ENCODE measurements at places on chromosomes 5 and 9.
A peak's percentile ranks its signal among the peaks of the same experiment; 100 is the strongest.

- no peak for DNase-seq
These were observed 3.1 kb downstream of the CRB2 start for GRCh38 chr9:123359106-123359505.

- no peak for DNase-seq
These were observed 440.5 kb upstream of the TLE4 start for GRCh38 chr9:79131246-79131774.

GRCh38 chr5:80482578-80482977 lies 5.3 kb upstream of the FAM151B start:
- no peak for DNase-seq

GRCh38 chr5:157971571-157972216 lies 112.7 kb upstream of the CLINT1 start:
- DNase-seq: no peak

DNA sequence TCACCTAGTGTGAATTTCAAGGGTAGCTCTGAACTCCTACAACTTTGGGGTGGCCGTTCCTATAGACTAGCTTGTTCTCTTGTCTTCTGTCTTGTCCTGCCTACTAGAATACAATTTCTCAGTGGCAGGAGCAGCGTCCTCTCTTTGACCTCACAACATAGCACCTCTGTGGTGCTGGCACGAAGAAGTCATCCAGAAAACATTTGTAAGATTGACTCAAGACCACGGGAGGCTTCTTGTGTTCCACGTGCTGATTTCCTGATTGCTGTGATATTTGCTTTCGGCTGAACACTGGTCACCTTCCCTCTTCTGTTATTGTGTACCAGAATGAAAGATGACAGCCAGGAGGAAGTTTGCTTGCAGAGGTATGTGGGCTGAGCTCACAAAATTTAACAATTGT lies 27.0 kb downstream of the SLC1A1 start:
- DNase-seq: no peak

DNA sequence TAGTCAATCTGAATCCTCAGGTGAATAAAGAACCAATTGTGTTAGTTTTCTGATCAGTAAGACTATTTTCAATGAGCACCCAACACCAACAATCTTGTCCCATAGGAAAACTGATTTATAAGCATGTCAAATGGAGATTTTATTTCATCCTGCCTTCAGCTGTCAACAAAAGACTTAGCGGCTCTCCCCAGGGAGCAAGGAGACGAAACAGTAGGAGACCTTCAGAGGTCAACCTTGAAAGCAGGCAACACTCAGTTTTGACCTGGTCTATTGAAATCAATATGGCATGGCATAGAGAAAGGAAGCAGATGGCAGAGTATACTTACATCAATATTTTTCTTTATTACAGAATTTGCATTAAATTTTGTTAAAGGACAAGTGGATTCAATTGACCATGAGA lies 34.1 kb downstream of the ZNF622 start:
- DNase-seq: no peak

GRCh38 chr9:86687788-86688187 lies 259.5 kb downstream of the GAS1 start:
- no peak for DNase-seq

DNA sequence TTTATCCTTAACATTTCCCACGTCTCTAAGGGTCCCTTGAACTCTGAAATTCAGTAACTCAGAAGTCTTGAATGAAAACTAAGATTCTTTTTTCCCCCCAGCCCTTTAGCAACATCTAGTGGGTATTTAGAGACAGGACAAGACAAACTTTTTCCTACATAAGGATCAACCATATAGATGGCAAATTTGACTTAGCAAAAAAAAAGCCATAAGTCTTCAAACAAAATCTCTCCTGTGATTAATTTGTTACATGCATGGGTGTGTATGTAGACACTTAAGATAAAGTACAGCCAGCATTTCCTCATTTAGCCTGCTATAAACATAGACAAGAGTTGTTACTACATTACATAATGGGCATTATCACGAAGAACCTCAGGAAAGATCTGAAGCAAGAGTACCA lies 29.1 kb upstream of the ANKRD31 start:
- DNase-seq: no peak

DNA sequence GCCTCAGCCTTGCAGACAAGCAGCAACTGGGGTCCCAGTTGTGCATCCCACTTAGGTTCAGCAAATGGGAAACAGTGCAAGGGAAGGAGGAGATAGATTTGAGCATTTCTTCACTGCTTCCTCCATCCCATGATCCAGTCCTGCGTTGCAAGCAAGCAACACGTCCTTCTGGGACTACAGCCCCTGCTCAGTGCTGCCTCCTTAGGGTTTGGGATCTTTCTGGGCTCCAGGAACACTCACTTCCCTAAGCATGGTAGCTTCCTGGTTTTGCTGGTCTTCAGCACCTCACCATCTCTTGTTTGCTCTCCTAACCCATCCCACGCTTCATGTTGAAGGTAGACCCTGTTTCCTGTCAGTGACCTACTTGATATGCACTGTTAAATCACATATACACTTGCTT lies 444.7 kb downstream of the MED10 start:
- DNase-seq: no peak

DNA sequence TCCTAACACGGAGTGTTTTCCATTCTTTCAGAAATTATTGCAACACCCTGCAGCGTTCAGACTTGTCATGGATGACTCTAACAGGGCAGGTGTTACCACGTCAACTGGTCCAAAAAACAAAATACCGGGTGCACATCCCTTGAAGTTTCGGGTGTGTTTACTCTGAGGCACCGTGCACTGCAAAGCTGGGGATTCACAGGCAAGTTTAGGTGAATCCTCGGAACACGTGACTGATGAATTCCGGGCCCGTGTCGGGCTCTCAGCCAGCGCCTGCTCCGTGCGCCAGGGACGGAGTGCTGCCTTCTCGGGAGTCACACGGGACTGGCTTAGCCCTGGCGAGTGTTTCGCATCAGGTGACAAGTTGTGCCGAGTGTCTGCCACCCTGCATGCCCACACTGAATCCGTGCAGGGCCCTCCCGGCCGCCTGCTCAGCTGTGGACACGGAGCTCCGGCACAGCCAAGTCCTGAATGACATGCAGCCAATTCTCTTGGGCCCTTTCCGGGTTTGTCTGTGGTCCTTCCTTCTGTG lies 66.0 kb upstream of the IRX4 start:
- no peak for DNase-seq

DNA sequence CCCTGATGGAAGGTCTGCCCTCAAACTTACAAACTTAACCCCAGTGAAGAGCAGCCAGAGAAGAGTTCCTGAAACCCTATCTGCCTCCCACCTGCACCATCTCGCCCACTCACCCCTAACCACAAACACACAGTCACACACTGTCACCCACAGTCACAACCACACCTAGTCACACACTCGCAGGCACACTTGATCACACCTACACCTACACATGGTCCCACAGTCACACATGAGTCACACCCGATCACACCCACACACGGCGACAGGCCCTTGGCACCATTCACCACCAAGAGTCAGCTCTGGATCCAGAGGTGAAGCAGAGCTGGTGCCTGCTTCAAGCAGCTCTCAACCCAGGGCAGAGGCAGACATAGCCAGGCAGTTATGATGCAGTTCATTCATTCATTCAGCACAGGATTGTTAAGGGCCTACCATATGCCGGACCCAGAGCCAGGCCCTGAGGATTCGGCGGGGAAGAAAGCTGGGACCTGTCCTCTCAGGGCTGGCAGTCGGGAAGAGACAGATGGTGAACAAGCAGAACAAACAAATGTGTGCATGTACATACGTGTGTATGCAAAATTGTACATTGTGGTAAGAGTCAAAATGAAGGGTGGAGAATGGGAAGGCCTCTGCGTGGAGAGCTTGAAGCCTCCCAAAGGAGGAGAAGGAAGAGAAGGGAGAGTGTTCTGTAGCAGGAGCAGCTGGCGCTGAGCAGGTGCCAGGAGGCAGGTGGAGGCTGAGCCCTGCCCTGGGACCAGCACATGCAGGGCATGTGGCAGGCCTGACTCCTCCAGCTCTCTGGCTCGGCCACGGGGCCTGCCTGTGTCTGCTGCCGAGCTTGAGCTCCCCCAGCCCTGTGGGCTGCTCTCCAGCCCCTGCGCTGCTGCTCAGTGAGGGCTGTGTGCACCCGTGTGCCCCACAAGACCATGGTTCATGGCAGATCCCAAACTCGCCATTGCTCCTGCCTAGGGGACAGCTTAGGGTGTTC lies 6.4 kb downstream of the TSPAN17 start:
- peak; percentile 86 for DNase-seq

DNA sequence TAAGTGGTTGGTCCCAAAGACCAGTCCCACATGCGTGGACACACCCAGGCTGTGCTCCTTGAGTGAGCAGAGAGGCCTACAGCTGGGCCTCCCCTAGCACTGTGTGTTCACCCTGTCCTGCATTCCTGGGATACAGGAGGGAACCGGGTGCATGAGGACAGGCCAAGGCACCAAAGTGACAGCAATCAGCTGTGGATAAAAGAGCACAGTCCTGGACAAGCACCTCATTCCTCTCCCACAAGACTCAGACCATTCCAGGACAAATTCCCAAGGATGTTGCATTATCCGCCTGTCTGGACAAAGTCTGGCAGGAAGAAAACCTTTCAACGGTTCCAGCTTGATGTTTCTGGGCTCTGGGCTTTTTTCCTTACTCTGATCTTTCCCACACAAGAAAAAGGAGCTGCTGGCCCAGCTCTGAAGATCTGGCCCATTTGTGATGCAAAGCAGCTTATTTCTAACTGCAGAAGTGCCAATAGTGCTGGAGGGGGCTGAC lies 273.2 kb downstream of the ENC1 start:
- no peak for DNase-seq

DNA sequence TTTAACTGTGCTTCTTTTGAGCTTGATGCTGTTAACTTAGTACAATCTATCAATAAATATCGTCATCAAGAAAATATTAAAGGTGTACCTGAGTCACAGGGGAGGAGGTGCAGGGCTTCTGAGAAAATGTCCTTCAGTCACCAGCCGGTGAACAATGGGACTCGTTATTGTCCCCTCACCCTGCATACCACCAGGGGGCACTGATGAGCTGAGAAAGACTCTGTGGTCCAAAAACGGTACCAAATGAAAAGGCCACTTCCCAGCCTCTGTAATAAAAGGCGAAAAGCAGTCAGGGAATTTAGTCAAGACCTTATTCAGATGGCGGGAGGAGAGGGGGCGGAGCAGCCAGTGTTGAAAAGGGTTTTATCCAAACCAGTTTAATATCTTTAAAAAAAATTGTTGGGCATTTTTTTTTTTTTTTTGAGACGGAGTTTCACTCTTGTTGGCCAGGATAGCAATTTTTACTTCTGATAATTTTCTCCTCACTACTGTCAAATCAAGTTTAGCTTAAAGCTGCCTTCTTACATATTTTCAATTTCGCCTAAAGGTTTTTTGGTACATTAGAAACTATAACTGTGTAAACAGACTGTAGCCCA lies 271.9 kb upstream of the ADAMTS16 start:
- DNase-seq: peak; percentile 33

GRCh38 chr5:132759114-132760048 lies 12.2 kb downstream of the CCNI2 start:
- no peak for DNase-seq

DNA sequence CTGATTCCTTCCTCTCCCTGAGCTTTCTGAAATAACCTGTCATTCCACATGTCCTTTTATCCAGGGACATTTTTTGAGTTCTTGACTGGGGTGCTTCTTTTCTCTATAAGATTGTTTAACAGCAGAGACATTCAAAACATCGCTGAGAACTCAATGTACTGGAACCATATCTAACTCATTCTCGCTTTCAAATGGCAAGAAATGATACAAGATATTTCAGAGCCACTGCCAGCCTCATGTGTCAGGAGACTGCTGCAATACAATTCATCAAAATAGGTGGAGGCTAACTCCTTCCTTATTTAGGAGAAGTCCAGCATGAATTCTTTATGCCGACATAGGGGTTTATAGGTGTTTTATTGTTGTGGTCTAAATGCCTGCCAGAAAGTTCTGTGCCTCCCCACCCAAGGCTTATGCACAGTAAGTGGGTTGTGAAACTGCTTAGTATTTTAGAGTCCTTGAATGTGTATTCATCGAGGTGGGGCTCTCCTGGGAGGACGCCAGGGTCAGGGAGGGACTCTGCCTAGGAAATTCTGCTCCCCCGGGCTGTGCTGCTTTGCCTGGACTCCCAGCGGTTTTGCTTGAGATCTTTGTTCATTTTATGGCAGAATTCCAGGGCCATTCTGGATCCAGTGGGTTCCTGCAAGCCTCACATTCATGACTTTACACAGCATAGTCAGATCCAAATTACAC lies 53.9 kb downstream of the ZNF474 start:
- no peak for DNase-seq

DNA sequence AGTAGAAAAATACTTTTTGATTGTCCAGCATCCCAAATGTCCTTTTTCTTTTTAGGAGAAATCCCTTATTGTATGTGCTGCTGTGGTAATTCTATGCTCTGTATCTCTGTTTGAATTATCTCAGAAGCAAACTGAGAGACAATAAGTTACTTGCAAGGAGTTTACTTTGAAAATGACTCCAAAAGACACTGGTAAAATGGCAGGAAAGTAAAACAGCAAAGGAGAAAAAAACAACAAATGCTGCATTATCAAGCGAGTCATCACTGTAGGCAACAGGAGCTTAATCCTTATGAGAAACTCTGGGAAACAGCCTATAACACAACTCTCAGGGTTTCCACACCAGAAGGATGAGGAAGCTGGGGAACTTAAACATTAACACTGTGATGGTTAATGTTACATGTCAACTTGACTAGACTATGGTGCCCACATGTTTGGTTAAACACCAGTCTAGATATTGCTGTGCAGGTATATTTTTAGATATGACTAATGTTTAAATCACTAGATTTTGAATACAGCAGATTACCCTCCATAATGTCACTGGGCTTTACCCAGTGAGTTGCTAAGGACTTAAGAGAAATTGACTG lies 92.6 kb upstream of the GAS1 start:
- DNase-seq: no peak

- no peak for DNase-seq
These were observed 421.9 kb upstream of the KCNN2 start for GRCh38 chr5:113939988-113940387.
